ENCODE measurements at places on chromosomes 2 and 18.

GRCh38 chr18:56460581-56460980 is 177.8 kb downstream of the TXNL1 start:
- DNase-seq = no peak

DNA sequence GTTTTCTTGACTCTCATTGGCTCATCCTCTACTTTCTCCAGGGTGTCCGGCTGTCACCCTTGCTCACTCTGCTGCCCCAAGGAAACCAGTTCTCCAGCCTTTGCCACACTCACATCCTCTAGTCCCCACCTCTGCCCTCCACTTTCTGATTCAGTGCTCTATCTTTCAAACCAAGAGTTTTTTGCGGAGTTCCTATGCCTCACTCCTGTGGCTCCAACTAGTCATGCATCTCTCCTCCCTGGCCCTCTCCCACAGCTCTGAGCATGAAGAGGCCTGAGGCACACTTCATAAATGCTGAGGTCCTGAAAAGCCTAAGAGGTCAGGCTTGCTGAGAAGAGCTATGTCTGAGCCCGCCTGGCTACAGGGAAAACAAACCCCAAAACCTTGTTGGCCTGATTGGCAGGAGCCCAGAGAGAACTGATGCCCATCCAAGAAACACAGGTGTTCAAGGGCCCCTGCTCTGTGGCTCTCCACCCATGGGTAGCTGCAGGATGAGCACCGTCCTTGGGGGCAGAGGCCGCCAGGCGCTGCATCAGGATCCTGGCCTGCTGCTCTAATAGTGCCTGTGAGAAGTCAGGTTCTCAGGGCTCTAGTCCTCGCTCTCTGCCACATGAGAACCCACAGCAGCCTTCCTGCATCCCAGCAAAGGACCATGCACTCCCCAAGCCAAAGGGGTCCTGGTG is 42.1 kb downstream of the HS1BP3 start:
- DNase-seq = no peak

- DNase-seq = no peak
These were observed 745.3 kb downstream of the SATB2 start for GRCh38 chr2:198712485-198712884.

DNA sequence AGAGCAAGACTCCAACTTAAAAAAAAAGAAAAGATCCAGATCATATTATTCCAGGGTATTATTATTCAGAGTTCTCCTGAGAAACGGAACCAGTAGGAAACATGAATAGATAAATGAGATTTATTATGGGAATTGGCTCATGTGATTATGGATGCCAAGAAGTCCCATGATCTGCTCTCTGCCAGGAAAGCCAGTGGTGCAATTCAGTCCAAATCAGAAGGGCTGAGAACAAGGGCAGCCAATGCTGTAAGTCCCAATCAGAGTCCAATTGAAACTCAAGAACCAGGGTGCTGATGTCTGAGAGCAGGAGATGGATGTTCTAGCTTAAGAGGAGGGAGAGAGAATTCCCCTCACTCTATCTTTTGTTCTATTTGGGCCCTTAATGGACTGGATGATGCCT is 7.8 kb downstream of the SCYGR2 start:
- DNase-seq = no peak

- no peak for DNase-seq
These were observed 194.1 kb upstream of the HNMT start for GRCh38 chr2:137770166-137770565.

DNA sequence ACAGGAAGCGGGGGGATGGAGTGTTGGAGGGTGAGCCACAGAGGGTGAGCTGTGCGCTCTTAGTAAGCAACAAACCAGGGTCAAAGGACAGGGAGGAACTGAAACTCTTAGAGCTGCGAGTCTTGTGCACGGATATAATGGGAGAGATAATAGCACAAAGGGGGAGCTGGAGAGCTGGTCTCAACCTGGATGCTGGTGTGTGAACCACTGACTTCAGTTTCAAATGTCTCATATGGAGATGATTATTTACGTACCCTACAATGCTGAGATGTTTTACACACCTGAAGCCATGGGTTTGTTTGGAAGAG is 35.9 kb downstream of the PTGR3 start:
- DNase-seq = no peak
